Heart left ventricle (tissue), 16 donors: ENCODE measurements at places on chromosomes 4 and X. TPM values are rescaled to one million over a fixed set of nuclear protein-coding genes. Genes with fewer than 3 reads are reported as not detected.

DNA sequence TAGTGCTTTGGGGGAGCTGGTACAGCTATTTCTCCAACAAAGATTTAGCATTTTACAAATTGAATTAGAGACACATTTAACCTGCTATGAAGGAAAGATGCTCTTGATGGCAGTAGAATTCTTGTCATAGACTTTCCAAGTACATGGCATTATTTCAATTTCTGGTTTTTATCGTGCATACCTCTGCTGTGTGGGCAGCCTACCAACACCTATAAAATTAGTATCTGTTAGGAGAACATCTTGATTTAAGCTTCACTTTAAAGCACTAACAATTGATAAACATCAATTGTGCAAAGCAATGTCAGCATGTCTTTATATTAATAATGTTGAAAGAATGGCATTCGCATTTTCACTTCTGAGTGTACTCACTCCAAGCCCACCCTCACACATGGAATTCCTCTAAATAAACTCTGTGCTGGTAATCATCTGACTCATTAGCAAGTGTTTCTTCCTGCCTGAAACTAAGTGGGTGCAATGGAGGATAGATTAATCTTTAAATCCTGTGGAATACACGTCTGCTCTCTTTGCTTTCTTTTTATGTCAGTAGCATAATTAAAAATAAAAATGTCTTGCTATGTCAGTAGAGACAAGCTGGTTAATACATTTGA, 279.8 kb upstream of the MAGEB18 start:
- DNase-seq: no peak

GRCh38 chr4:153089742-153090141, 114.5 kb upstream of the TRIM2 start:
- no peak for DNase-seq

- DNase-seq: no peak
Measured at GRCh38 chr4:162151850-162152249, 11.9 kb downstream of the FSTL5 start.

Gene OFD1
- polyA plus RNA-seq: 15.8 TPM

DNA sequence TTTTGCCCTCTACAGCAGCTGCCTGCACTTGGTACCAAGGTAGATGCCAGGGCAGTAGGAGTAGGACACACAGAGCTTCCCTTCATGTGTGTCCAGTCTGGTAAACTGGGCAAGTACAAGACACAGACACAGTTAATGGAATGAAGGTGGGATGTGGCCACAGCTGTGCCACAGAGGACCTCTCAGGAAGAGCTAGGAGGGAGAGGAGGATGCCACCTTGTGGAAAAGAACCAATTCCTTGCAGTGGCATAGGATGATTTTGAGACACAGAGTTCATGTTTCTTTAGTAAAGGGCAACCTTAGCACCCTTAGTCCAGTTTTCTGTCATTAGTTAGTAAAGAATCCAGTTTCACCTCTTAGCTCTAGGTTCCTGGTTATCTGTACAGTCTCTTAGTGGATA, 36.3 kb upstream of the TBC1D14 start:
- no peak for DNase-seq

DNA sequence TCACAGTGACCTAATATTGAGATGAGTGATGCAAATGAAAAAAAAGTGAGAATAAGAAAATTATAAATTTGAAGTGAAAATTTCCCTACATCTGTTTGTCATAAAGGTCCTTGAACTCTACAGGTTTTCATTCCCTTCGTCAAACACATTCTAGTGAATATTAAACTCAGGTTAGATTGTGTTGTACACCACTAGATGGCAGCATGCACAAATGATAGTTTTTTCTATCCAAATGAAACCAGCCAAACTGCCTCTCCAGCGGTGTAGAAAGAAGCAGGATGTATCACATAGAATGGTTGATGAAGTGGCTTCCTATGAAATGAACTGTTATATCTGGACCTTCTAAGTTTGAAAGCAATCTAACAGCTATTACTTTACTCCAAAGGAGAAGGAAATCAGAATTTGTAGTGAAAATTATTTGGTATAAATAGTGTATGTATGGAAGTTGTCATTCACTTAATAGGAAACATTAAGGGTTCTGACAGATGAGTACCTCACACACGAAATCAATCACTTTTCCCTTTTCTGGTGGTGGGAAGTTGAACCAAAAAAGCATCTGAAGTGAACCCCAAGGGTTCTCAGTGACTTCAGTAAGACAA, 382.7 kb downstream of the UNC5C start:
- no peak for DNase-seq

DNA sequence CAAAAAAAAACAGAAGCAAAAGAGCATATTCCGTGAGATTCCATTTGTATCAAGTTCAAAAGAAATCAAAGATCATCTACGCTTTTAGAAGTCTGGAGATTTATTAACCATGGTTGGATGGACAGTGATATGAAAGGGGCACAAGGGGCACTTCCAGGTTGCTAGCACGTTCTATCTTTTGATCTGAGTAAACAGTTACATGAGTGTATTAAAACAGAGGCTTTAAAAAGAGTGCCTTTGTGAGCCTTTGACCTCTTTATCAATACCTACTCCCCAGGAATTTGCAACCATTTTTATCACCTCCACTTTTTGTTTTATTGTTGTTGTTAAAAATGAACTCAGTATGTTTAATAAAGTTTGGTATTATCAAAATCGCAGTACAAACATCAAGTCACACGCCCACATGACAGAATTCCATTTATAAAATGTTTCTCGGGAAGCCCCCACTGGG, 72.4 kb upstream of the UCP1 start:
- DNase-seq: no peak

DNA sequence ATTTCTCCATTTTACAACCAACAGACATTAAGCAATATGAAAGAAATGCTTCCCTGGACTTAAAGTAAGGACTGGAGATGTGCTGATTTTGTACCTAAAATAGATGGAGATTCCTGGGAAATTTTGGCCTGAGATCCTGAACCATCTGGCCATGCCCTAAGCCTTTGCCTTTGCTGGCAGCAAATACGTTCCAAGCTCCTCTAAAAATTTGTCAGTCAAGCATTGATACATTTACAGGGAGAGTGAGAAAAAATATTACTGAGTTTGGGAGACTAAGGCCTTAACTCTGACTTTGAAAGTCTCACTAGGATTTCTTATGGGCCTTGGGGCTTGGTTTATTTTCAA, 63.9 kb downstream of the FHDC1 start:
- no peak for DNase-seq

Gene MAP9
- 6.2 TPM for polyA plus RNA-seq

GRCh38 chr4:34718576-34719245, 1525.6 kb downstream of the ARAP2 start:
- no peak for DNase-seq

- peak; percentile 66 for DNase-seq
Measured at GRCh38 chr4:85761803-85762528, 287.0 kb downstream of the ARHGAP24 start.

DNA sequence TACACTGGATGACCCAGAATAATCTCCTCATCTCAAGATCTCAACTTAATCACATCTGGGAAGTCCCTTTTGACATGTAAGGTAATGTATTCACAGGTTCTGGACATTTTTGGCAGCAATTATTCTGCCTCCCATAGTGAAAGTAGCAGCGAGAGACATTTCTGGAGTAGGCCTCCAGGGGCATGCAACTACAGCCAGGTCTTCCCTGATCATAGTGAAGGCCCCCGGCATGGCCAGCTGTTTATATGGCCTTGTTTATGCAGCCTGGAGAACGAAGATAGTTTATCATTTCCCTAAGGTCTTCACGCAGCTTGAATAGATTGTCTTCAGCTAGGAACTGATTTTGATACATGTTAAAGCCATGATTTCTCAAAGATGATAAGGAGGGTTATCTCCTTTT, 139.9 kb downstream of the RNF150 start:
- DNase-seq: no peak
